Fibroblast of villous mesenchyme (primary cell): ENCODE measurements at places on chromosomes 2 and 18. TPM values are rescaled to one million over a fixed set of nuclear protein-coding genes. Genes with fewer than 3 reads are reported as not detected.

GRCh38 chr18:65755616-65756015, 4.8 kb downstream of the CDH7 start:
- no peak for DNase-seq

Gene MC4R
- not detected in 2 replicates for total RNA-seq

GRCh38 chr2:235595422-235596010, 101.7 kb downstream of the AGAP1 start:
- DNase-seq, result peak; percentile 81

Gene NTSR2
- not detected in 2 replicates for total RNA-seq

Gene BMP10
- not detected in 2 replicates for total RNA-seq

DNA sequence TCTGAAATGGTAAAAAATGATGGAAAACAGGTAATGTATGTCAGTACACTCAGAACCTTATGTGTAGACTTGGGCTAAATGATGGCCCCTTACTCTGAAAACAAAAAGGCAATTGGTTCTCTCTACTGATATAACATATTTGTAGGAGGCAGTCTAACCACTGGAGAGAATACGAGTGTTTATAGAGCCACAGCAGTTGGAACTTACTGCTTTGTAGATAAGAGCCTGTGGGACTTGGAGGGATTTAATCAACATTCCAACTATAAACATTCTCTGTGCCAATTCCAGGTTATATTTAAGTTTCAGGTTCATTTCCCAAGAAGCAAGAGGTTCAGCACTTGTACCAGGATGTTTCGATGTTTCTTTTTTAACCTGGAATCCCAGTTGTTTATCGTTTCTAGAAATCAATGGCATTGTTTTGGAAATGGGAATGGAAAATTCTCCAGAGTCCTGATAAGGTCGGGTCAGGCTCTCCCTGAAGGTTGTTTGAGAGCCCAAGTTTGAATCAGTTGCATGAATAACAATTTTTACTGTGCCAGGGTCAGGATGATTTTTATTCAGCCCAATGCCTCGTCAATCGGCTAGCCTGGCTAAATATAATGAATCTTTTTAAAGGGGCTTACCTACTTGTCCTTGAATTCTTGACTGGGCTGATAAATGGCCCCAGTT, 278.4 kb upstream of the FAM98A start:
- DNase-seq, result no peak

GRCh38 chr2:175957845-175958244, 44.2 kb downstream of the LNPK start:
- DNase-seq, result no peak

Gene ZNF638
- total RNA-seq, result 117 and 139 TPM in 2 replicates

DNA sequence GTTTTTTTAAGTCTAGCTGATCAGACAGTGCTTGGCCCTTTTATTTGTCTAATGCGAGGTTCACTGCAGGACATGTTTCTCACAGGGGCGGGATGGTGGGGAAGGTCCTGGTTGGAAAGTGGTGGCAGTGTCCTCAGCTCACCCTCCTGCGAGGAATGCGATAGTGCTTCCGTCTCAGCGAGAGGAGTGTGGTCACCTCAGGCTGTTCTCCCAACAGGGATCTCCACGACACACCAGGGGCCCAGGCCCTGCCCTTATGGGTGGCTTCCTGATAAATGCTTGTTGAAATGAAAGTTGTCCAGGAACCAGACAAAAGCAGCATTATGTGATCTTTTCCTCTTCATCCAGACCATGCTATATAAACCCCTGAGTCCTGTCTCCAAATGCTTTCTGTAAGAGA, 70.1 kb downstream of the BOLA3 start:
- peak; percentile 11 for DNase-seq

DNA sequence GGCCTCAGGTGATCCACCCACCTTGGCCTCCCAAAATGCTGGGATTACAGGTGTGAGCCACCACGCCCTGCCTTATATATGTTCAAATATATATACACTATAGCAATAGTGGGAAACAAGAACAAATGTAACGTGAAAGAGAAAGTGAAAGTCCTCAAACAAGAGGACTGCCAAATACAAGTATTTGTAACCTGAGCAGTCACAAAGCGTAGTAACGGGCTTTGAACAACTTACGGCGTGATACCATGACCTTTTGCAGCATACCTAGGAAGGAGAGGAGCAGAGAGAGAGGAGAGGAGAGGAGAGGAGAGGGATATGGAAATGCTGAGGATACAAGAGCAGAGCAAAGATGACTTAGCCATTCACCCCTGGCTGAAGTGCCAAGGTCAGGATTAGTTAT, 113.8 kb upstream of the RGPD4 start:
- peak; percentile 17 for DNase-seq

GRCh38 chr2:25274868-25275574, 66.7 kb downstream of the DNMT3A start:
- DNase-seq, result no peak

Gene SGPP2
- total RNA-seq, result not detected in 2 replicates

DNA sequence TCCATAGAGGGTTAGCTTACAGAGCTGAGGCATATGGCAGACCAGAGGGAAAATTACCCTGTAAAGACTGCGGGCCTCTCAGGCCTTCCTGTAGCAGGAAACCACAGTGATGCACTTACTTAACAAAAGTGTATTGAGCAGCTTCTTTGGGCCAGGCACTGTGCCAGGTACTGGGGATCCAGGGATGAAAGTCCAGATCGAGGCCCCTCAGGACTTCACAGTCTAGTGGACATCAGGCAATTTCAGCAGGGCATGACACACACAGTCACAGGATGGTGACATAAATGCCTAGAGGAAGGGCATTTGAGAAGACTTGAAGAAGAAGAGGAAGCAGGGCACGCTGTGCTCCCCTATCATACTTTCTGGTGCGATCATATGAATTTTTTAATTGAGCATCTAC, 71.7 kb downstream of the MARCO start:
- no peak for DNase-seq

DNA sequence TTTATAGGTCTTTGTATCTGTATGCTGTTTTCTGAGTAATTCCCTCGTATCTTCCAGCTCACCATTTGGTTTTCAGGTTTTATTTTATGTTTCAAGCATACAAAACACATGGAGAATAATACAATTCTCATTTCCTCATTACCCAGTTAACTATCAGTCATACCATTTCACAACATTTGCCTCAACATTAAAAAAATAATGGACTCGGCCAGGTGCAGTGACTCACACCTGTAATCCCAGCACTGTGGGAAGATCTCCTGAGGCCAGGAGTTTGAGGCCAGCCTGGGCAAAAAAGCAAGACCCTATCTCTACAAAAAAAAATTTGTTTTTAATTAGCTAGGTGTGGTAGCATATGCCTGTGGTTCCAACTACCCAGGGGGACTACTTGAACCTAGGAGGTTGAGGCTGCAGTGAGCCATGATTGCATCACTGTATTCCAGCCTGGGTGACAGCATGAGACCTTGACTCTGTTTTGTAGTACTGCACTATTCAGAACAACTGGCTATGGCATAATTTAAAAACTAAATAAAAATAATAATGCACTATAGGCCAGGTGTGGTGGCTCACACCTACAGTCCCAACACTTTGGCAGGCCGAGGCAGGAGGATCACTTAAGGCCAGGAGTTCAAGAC, 20.3 kb downstream of the NPC1 start:
- DNase-seq, result no peak

DNA sequence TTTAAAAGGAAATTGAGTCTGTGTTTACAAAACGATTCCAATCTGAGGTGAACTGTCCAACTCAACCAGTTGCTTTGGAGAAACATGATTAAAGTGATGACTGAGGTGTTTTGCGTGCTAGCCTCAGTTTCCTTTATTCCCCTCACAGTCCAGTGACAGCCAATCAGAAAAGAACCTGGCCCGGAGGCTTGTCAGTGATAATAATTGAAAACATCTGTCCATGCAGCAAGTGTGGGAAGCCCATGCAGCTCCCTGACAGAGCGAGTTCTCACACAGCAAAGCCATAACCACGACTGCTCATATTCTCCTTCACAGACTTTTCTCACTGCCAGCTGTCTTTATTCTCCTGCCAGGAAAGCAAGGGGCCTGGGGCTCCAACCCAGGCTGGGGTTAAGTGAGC, 613.4 kb downstream of the ARHGAP15 start:
- no peak for DNase-seq

Gene LRP2
- under 0.01 TPM in 2 replicates for total RNA-seq
